ENCODE measurements at places on chromosomes 2 and 18.

DNA sequence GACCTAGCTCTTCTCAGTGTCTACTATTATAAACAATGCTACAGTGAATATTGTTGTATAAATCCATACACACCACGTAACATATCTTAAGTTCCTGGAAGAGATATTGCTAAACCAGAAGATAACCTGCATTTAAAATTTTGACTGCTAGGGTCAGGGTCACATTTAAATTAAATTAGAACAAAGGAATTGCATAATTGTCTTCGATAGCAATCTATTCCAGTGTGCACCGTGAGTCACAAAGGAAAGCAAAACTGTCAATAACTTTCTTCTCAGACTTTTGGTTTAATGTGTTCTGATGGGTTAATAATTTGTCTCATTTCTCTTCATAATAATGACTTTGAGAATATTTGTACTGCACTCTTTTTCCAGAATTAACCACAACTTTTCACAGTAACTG is 4.2 kb downstream of the GEN1 start:
- DNase-seq, result no peak

DNA sequence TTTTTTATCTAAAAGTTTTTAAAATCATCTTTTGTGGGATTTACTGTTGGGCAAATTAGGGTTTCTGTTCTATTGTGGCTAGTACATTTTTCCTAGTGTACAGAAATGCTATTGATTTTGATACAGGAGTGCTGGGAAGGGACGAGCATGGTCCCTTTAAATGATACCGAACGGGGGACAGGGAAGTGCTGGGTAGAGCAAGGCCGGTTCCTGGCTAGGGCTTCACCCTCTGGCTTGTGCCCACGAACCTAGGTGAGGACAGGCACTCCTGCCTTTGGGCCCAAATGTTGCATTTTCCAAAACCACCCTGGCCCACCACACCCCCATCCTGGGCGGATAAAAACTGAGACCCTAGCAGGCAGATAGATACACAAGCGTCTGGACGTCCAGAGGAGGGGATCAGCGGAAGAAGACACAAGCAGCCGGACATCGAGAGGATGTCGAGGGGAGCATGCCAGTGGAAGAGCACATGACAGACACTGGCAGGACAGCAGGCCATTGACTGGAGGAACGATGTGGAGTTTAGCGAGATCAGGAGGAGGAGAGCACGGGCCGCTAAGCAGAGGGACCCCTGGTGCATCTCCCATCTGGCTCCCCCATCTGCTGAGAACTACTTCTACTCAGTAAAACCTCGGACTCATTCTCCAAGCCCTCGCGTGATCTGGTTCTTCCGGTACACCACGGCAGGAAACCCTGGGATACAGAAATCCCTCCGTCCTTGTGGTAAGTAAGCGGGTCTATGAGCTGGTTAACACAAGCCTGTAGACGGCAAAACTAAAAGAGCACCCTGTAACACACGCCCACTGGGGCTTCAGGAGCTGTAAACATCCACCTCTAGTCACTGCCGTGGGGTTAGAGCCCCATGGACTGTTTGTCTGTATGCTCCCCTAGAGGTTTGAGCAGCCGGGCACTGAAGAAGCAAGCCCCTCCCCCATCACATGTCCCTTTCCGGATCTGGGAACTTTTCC is 13.5 kb upstream of the CALCRL start:
- DNase-seq, result no peak

GRCh38 chr2:97966545-97967215 is 29.1 kb downstream of the TMEM131 start:
- no peak for DNase-seq

GRCh38 chr2:152166633-152167032 is 8.9 kb downstream of the STAM2 start:
- DNase-seq, result no peak

DNA sequence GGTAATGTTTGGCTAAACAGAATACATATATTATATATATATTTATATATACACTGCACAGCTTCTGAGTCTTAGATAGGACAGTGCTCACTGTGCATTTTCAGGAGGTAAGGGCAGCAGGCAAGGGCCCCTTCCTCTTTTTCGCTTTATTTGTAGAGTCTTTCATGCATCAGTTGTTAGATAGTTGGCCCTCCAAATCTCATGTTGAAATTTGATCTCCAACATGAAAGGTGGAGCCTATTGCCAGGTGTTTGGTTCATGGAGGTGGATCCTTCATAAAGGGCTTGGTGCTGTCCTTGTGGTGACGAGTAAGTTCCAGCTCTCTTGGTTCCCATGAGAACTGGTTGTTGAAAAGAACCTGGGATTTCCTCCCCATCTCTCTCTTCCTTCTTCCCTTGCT is 48.1 kb downstream of the TSN start:
- no peak for DNase-seq

- DNase-seq, result no peak
Observed at GRCh38 chr2:150424406-150424805, 63.1 kb downstream of the RND3 start.

GRCh38 chr2:219171231-219171651 is 1.4 kb upstream of the SLC23A3 start:
- peak; percentile 25 for DNase-seq

- DNase-seq, result no peak
Observed at GRCh38 chr2:8993902-8994278, 9.6 kb downstream of the MBOAT2 start.
